ENCODE measurements at places on chromosomes 11 and 22.

DNA sequence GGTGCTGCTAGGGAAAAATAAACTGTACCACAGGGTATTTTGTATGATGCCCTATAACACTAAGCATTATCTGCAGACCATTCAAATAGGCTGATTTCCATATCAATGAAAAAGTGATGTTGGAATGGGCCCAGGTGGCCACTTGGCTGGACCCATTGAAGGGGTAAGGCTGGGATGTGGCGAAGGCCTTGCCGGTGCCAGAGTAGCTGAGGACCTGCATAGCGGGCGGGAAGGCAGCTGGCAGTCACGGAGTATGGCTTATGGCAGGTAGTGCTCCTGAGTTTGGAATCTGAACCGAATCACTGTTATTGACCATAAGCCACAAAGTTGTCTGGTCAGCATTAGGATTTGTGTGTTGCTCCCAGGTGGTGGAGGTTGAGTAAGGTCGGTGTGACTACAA lies 131.0 kb downstream of the MICAL2 start:
- DNase-seq, result no peak

- DNase-seq, result no peak
These were observed 723 bp upstream of the SCUBE1 start for GRCh38 chr22:43343670-43344519.

DNA sequence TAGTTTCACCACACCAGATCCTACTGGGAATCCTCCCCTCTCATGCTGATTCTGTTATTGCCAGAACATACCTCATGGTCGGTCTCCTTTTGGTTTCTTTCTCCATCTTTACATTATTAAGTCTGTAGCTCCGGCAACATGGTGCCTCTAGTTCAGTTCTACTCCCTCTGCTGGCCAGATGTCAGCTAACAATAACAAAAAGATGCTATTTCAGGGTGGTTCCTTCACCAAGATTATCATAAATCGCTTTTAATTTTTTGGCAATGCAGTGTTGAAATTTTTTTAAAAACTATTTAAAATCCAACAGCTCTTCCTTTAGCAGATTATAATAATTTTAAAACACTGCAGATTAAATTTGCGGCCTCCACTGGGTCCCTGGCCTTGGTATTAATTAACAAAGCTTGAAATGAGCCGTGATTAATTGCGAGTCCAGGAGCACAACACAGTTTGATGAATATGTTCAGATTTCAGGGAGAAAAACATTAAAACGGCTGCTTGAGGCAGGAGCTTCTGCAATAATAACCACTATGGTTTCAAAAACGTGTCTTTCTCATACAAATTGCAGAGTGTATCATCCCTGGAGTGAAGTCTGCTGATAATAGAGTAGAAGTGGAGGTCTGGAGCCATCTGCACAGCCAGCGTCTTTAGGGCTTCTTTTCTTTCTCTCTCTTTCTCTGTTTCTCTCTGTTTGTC lies 492.9 kb upstream of the KIRREL3 start:
- no peak for DNase-seq

GRCh38 chr11:127138613-127139012 lies 138.0 kb upstream of the KIRREL3 start:
- no peak for DNase-seq

GRCh38 chr22:45919504-45920286 lies 57.3 kb downstream of the WNT7B start:
- DNase-seq, result no peak

DNA sequence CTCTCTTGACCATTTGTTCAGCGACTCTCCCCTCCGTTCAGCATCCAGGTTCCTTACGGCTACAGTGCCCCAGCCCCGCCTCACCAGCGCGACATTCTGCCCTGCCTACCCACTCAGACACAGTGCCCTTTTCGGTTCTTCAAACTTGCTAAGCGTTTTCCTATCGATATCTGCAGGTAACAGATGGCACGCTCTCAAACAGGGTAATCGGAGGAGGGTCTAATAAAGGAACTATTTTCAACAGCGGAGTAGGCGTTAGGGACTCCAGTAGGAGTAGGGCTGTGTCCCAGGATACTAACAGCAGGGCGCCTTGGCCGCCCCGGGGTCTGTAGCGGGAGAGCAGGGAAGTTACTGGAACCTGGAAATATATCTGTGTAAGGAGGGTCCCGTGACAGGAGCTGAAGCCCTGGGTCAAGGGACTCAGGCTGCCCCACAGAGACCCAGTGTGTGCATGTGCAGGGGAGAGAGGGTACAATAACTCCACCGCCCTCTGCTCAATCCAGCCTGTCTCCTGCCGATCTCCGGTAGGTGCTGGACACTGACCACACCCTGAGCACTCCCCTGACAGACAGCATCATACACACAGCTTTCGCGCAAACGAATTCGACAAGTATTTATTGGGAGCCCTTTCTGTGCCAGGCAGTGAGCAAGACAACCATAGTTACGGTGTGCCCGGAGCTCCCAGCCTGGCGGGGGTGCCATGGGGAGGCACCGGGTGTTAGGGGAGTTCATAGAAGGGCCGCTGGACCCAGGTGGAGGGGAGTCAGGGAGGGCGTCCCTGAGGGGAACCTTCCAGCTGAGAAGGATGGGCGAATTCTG lies 2.1 kb downstream of the KLHL35 start:
- no peak for DNase-seq

- no peak for DNase-seq
These were observed 104.8 kb upstream of the NAV2 start for GRCh38 chr11:19607656-19608360.

GRCh38 chr11:57597916-57598830 lies 688 bp downstream of the SERPING1 start:
- no peak for DNase-seq

- no peak for DNase-seq
These were observed 25.7 kb downstream of the DRICH1 start for GRCh38 chr22:23606204-23607131.

- no peak for DNase-seq
These were observed 83.1 kb downstream of the PTPRJ start for GRCh38 chr11:48063424-48063978.

DNA sequence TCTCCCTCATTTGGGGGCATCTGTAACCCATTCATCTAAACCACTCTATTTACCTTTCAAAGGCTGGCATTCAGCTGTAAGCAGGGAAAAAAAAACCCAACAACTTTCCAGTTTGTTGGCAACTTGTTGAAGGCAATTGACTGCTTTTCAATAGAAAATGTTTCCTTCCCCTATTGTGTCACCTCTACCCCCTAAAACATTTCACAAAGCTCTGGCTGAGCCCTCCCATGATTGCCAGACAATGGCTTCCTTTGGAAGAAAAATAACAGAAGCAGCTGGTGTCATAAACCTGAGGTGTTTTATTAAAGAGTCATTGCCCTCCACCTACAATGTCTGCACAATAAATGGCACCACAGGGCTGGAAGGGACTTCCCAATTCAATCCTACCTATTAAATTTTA lies 22.1 kb upstream of the PSMA1 start:
- no peak for DNase-seq

DNA sequence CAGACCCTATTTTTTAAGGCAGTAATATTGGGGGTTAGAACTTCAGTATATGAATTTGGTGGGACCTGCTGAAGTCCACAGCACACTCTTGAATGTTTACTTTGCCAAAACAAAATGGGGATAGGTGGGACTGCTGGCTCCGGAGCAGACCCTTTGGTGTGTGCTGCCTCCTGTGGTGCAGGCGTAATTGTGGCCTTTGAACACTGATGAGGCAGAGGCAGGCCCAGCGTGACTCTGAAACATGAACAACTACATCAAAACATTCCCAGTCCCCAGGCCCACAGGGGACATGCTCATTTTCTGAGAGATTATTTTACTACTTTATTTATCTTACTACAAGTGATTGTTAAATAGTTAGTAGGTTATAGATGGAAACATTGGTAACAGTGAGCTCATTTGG lies 225.0 kb upstream of the TBCEL start:
- DNase-seq, result no peak

GRCh38 chr11:116901211-116901610 lies 63.8 kb upstream of the APOA1 start:
- DNase-seq, result no peak
